ENCODE measurements at places on chromosomes 6 and 20.

- DNase-seq = no peak
Observed at GRCh38 chr6:2782356-2782708, 17.1 kb downstream of the WRNIP1 start.

GRCh38 chr6:68778356-68779020 is 143.4 kb downstream of the ADGRB3 start:
- DNase-seq = no peak

DNA sequence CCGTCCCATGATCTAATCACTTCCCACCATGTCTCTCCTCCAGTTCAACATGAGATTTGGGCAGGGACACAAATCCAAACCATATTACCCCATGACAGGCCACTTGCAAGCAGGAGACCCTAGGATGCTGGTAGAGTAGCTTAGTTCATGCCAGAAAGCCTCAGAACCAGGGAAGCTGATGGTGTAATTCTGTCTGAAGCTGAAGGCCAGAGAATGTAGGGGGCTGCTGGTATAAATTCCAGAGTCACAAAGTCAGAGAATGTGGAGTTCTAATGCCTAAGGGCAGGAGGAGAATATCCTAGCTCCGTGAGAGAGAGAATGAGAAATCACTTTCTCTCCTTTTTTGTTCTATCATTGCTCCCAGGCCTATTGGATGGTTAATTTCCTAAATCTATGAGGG is 90.3 kb upstream of the IMPG1 start:
- no peak for DNase-seq

DNA sequence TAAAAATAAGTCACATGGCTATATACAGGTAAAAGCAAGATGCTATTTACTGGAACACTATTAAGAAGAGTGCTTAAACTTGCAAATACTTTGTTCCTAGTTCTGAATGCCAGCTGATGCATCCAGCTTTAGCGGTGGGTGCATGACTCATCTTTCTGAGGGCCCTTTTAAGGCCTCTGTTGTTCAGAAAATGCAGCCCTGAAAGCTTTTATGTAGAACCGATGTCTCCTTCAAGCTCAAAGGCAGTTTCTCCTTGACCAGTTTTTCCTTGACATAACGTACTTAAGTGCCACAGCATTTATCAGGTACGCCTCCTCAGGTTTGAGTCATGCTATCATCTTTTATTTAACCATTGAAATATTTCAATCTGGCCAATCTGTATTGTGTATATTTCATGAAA is 82.8 kb downstream of the MLIP start:
- peak; percentile 19 for DNase-seq

Measured in NCI-H187 (cell line).